ENCODE measurements at places on chromosomes 1 and 21. TPM values are rescaled to one million over a fixed set of nuclear protein-coding genes. Genes with fewer than 3 reads are reported as not detected.

C1orf52 gene
- total RNA-seq = 12.4 TPM

DNAJC6 gene
- total RNA-seq = 37.3 TPM

FCGR3A gene
- not detected for total RNA-seq

RNU1-3 gene
- under 0.01 TPM for total RNA-seq

DEPDC1 gene
- 1.5 TPM for total RNA-seq

FCMR gene
- total RNA-seq = 0.32 TPM

GOLT1A gene
- total RNA-seq = not detected

FCRL1 gene
- not detected for total RNA-seq

CCSAP gene
- total RNA-seq = 6.7 TPM

RGS8 gene
- total RNA-seq = 0.16 TPM

PRMT2 gene
- total RNA-seq = 171 TPM

ELAPOR1 gene
- 0.85 TPM for total RNA-seq

PBX1 gene
- total RNA-seq = 88.3 TPM

CD164L2 gene
- not detected for total RNA-seq

EGLN1 gene
- total RNA-seq = 42.2 TPM

CCDC185 gene
- not detected for total RNA-seq

CCDC27 gene
- not detected for total RNA-seq

MATN1 gene
- total RNA-seq = 0.36 TPM

STPG1 gene
- total RNA-seq = 8.9 TPM

ARHGEF19 gene
- total RNA-seq = 9.1 TPM

MARCKSL1 gene
- total RNA-seq = 4.5 TPM

VASH2 gene
- total RNA-seq = not detected

MMP23B gene
- 0.49 TPM for total RNA-seq

CSMD2 gene
- total RNA-seq = 6.3 TPM

MPL gene
- total RNA-seq = not detected

DENND2D gene
- 10.0 TPM for total RNA-seq

SELENON gene
- total RNA-seq = 42.5 TPM

MXRA8 gene
- 684 TPM for total RNA-seq

PITHD1 gene
- total RNA-seq = 27.4 TPM

KMO gene
- 0.49 TPM for total RNA-seq

IFI44L gene
- 8.5 TPM for total RNA-seq

C1orf94 gene
- total RNA-seq = under 0.01 TPM

SH3D21 gene
- total RNA-seq = 7.2 TPM

BARHL2 gene
- not detected for total RNA-seq

SLAMF1 gene
- total RNA-seq = not detected

BSND gene
- total RNA-seq = not detected

RAB7B gene
- 13.8 TPM for total RNA-seq

ANXA9 gene
- total RNA-seq = 0.16 TPM

SFN gene
- total RNA-seq = 1.5 TPM

TRIM67 gene
- total RNA-seq = under 0.01 TPM

HLX gene
- total RNA-seq = 7.2 TPM

WDR64 gene
- total RNA-seq = not detected

UMODL1 gene
- under 0.01 TPM for total RNA-seq

TIE1 gene
- not detected for total RNA-seq

AGMAT gene
- 0.16 TPM for total RNA-seq

TTC22 gene
- not detected for total RNA-seq

SLC45A1 gene
- 1.3 TPM for total RNA-seq
